ENCODE measurements at places on chromosomes 4 and X.

- DNase-seq, result no peak
Measured at GRCh38 chr4:137583671-137584070, 51.4 kb upstream of the PCDH18 start.

DNA sequence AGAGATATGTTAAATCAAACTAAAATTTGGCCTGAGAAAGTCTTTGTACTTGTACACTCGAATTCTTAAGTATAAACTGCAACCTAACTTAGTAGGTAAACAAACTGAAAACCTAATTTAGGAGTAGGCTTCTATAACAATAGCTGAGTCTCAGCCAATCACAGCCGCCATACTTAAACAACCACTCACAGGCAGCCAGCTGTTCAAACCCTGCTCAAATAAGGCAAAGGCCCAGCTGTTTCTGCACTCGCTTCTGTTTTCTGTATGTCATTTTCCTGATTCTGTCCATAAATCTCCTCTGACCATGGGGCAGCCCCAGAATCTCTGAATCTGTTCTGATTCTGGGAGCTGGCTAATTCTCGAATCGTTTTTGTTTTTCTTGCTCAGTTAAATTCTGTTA, 7.8 kb upstream of the PLS3 start:
- DNase-seq, result no peak

DNA sequence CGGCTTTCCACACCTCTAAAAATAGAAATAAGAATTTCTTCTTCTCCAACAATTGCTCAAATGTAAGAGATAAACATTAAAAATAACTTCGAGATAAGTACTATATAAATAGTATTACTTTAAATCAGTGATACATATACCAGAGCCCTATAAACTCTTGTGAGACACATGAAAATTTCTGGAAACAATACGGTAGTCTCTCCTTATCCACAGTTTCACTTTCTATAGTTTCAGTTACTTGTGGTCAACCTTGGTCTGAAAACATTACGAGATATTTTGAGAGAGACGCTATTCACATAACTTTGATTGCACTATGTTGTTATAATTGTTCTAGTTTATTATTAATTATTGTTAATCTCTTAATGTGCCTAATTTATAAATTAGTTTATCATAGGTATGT, 101.5 kb upstream of the CXXC4 start:
- DNase-seq, result no peak

- no peak for DNase-seq
Measured at GRCh38 chrX:151570561-151570960, 7.1 kb downstream of the PASD1 start.

GRCh38 chrX:50147972-50148371, 52.8 kb downstream of the AKAP4 start:
- DNase-seq, result no peak

DNA sequence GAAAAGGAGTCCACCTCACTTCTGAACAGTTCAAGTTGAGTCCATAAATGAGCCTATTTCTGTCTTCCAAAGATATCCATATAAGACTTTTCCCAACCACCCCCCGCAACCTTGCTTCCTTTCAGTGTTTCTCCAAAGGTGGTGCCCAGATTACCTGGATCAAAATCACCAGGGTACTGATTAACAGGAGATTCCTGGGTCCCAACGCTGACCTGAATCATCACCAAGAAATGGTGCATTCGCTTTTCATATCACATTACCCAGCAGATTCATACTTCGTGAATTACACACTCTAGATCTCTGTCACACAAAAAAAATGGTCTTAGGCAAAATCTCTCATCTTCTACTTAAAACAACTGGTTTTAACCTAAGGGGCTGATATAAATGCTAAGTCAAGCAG, 2.1 kb upstream of the GALNT7 start:
- DNase-seq, result no peak

DNA sequence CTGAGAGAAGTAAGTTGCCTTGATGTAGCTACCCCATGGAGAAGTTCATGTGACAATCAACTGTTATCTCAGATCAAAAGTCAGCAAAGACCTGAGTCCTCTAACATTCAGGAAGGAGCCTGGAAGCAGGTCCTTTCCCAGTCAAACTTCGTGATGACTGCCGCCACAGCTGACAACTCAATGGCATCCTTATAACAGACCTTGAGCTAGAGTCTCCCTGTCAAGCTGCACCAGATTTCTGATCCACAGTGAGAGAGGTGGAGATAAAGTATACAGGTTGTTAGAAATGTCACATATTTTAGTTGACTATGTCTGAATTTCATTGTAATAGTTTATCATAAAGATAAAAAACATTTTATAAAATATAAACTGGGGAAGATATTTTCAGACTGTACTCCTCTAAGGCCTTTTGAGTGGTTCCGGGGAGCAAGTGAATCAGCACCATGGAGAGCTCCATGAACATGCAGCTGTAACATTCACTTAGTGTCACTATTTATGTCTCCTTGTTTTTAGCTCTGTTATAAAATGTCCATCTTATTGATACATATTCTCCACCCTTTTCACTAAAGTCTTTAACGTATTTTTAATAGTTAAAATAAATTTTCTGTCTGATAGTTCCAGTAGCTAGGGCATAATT, 1653.5 kb upstream of the AGA start:
- peak; percentile 12 for DNase-seq

GRCh38 chrX:100731441-100732281, at the start of gene SYTL4:
TSS of gene SYTL4 (minus strand) at chrX:100732121. CDS start at chrX:100702037, 30,084 bp downstream.
- peak; percentile 0 for DNase-seq

DNA sequence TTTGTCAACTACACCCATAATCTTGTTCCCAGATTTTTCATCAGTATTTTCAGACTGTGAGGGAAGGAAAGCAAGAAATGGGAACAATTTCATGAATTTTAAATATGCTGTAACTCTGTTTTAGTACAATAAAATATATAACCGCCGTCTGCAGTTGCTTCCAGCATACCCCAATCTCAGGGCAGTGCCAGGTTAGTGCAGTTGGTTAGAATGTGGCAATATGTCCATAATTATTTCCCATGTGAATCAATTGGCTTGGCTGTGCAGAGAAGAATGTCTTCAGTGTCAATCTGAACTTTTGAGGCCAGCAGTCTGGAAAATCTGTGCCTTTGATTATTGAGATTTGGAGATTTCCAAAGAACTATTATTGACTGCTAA, 5.0 kb upstream of the MMAA start:
- no peak for DNase-seq

DNA sequence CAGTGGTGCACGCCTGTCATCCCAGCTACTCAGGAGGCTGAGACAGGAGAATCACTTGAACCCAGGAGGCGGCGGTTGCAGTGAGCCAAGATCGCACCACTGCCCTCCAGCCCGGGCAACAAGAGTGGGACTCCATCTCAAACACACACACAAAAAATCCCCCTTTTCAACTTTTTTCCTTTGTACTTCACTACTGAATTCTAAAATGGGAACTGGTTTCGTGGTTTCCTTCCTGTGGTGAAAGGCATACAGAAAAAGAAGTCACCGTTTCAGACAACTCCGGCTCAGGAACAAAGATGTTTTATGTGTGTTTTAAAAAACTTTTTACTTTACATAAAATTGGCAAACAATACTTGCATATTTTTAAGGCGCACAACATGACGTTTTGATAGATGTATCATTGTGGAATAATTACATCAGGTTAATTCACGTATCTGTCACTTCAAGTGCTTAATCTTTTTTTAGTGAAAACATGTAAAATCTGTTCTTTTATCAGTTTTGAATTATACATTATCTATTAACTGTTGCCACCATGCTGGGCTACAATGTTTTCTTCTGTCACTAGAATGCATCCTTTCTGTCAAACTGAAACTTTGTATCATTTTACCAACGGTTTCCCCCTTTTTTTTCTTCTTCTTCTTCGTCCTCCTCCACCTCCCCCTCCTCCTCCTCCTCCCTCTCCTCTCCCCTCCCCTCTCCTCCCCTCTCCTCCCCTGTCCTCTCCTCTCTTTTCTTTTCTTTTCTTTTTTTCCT, 186.0 kb downstream of the CRLF2 start:
- DNase-seq, result no peak

DNA sequence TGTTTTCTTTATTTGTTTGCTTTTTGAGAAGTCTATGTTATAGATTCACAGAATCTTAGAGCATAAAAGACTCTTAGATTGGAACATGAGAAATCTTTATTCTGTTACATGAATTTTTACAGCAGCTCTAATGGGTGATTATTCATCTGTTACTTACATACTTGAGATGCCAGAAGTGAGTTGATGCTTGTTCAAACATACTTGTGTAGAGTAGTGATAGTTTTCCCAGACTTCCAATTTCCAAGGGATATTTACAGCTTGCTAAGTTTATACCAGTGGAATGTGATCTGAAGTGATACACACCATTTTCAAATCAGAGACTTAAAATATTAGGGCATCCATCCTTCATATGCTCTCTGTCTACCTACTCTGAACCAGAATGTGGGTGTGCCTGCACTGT, 252.9 kb upstream of the SMIM31 start:
- no peak for DNase-seq

GRCh38 chr4:153137159-153137558, 67.1 kb upstream of the TRIM2 start:
- DNase-seq, result no peak

- DNase-seq, result no peak
Measured at GRCh38 chr4:73744203-73744602, 3.8 kb downstream of the CXCL8 start.
